NCI-H1436 treated with DMSO at 0.1 percent for 48 hours (cell line): ENCODE measurements at places on chromosomes 1 and 21.

- DNase-seq: no peak
Observed at GRCh38 chr1:240341365-240342250, 249.9 kb downstream of the FMN2 start.

DNA sequence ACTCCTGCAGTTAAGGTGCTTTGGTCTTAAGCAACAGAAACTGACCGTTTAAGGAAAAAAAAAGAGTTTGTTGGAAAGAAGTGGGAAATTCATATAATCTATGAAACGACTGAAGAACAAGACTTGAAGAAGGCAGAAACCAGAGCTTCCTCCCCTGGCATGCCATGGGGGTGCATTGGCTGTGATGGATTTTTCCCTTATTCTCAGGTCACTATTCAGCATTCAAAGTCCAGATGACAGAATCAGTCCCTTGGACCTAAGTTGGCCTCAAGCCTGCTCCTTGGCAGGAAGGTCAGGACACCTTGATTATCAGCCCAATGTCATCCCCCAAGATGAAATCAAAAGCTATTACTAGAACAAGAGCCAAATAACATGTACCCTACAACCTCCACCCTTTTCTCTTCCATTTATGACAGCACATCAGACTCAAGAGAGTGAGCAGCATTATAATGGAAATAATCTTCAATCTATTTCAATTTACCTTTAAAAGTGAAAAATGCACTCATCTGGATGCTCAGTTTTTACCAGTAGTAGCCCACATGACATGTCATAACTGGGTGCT lies 15.8 kb upstream of the TMEM9 start:
- DNase-seq: no peak

- no peak for DNase-seq
Observed at GRCh38 chr1:226892524-226892875, 22.1 kb downstream of the PSEN2 start.

GRCh38 chr1:178275553-178275952 lies 181.6 kb downstream of the RASAL2 start:
- DNase-seq: no peak

- DNase-seq: no peak
Observed at GRCh38 chr21:34722684-34723300, 54.0 kb downstream of the CLIC6 start.

GRCh38 chr1:205262731-205263171 lies 35.0 kb downstream of the TMCC2 start:
- DNase-seq: no peak

DNA sequence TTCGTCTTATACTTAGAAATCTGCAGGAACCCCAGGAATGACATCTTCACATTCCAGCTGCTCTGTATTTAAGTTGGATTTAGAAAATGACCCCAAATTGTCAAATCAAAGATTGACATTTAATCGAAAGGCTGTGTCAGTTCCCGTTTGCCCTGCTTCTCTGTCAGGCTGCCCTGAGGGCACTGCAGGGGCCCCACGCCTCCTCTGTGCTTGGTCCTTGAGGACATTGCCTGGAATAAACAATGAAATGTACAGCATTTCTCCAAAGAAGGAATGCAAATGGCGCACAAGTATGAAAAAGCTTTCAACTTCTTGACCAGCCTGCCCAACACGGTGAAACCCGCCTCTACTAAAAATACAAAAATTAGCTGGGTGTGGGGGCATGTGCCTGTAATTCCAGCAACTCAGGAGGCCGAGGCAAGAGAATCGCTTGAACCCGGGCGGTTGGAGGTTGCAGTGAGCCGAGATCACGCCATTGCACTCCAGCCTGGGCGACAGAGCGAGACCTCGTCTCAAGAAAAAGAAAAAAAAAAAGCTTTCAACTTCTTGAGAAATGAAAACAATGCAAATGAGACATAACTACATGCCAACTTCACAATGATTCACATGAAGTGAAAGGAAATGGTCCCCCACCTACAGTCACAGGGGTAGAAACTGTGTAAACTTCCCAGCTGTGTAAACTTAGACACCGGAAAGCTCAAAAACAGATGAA lies 3.0 kb downstream of the TMPRSS3 start:
- no peak for DNase-seq

DNA sequence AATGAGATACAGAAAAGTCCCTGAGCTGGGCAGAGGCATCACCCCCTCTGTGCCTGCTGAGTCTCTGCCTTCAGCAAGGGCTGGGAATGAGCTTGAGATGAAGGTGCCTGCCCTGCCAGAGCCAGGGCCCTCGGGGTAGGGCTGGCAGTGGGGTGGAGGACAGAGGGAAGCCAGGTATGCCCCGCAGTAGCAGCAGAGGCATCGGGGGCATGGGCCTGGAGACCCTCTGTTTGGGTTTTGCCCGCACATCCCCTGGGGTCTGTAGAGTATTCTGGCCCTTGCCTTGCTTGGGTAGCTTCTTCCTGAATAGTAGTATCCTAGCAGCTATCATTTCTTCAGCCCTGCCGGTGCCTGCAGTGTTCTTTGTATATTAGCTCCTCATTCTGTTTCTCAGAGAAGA lies 33.0 kb downstream of the QSOX1 start:
- DNase-seq: no peak

GRCh38 chr21:29312981-29313380 lies 14.3 kb downstream of the BACH1 start:
- no peak for DNase-seq

DNA sequence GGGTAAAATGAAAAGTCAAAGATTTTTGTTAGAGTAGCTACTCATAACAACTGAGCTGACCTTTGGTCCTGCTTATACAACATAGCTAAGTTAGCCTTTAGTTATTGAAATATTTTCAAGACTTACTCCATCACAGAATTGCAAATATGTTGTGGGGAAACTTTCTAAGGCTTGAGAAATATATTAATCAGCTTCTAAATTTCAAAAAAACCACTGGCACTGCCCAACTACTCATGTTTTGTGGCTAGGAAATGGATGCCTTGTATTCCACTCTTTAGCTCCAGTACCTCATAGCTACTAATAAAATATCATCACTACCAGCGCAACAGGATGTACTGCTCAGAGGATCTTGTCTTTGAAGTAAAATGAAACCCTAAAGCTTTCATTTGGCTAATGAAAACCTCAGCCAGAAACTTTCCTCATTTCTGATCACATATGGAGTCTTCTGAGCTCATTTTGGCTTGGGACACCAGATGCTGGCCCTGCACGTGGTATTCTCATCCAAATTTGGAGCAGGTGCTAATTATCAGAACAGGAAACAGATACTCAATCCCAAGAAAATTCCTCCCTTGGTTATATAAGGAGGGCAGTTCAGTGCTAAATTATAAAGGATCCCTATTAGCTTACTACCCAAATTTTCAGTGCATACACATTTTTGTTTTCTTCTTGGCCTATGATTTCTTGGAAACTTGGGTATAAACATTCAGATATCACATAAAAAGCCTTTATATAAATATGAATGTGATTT lies 690.7 kb downstream of the ADGRL2 start:
- no peak for DNase-seq

- DNase-seq: no peak
Observed at GRCh38 chr1:83509301-83509781, 489.6 kb downstream of the TTLL7 start.

DNA sequence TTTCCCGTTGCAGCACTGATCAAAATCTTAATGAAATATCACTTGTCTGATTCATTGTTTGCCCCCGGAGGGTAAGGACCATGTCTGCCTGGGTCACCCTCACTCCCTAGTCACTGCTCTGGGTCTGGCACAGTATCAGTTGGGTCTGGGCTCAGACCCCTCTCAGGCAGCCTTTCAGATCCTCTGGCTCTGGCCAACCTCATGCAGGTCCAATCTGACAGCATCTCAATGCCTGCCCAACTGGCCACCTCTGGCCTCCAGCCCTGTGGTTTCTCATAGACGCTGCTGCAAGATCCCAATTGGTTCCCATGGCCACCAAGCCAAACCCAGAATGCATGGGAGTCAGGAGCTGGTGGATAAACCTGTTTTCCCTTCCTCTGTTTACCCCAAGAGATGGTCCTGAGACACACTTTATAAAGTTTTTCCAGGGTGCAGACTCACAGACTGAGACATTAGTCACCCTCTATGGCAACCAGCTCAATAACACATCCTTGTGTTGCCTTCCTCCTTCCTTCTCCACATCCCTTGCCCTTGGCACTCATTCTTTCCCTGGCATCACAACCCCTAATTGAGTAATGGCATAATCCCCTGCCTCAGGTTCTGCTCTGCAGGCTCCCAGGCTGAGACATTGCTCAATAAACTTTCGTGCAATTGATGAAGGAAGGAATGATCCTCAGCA lies 199.2 kb downstream of the GRIK3 start:
- DNase-seq: no peak

DNA sequence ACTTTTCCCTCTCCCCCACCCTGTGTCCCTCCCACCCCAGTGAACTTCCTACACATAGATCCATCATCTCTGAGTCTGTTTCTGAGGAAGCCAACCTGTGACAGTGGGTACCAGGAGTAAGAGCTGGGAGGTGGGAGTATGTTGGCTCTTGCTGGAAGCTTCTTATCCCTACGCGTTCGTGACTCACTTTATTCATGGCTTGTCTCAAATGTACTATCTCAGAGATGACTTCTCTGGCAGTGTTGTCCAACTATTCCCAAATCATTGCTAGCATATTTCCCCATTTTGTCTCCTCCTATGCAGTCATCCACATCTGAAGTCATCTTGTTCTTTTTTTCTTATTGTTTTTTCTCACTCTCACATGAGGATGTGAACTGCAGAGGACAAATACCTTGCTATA lies 88.0 kb downstream of the HIVEP3 start:
- no peak for DNase-seq

DNA sequence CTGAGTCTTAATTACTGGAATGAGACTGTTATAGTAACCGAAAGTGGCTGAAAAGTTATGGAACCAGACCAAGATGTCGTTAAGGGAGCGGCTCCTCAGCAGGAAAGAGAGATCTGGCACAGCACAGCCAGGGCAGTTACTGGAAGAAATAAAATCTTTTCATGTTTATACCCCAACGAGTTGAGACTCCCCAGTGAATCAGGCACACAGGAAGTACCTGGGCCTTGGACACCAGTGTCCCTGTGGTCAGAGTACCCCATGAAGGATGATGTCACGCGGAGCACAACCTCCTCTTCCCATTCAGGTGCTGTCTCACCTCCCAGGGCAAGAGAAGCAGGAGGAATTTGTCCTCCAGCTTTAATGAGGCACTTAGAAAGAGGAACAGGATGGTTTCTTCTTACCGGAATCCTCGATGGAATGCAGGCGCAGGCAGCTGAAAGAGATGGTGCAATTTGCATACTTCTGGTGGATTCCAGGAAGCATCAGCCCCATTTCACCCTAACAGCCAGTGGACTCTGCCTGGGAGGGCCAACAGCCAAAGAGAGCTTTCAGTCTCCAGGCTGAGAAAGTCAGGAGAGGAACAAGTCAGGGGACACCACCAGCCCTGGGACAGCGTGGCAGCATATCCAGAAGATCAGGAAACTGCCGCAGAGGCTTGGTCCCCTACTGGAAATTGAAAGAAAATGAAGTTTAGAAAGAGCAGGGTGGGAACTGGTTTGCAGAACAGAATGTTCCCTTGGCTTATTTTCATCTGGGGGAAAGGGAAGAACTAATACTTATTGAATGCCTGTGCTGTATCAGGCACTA lies 35.9 kb upstream of the CTTNBP2NL start:
- DNase-seq: no peak

GRCh38 chr1:150551784-150552127 lies 2.5 kb downstream of the ADAMTSL4 start:
- DNase-seq: no peak

DNA sequence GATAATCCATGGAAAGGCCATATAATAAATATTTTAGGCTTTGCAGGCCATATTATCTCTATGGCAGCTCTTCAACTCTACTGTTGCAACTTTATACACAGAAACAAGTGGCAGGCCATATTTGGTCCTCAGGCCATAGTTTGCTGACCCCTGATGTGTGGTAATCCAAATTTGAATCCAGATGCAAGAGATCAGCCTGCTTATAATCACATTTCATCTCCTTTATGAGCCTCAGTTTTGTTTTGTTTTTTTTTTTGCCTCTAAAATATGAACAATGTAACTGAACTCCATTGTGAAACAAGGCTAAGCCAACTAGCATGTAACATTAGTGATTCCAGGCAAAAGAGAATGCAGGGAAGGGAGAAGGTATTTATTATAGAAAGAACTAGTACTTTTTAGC lies 81.6 kb downstream of the PRKAA2 start:
- DNase-seq: no peak

GRCh38 chr1:14810595-14811361 lies 212.3 kb downstream of the KAZN start:
- no peak for DNase-seq

- DNase-seq: no peak
Observed at GRCh38 chr1:40281853-40282252, 23.8 kb downstream of the ZMPSTE24 start.

DNA sequence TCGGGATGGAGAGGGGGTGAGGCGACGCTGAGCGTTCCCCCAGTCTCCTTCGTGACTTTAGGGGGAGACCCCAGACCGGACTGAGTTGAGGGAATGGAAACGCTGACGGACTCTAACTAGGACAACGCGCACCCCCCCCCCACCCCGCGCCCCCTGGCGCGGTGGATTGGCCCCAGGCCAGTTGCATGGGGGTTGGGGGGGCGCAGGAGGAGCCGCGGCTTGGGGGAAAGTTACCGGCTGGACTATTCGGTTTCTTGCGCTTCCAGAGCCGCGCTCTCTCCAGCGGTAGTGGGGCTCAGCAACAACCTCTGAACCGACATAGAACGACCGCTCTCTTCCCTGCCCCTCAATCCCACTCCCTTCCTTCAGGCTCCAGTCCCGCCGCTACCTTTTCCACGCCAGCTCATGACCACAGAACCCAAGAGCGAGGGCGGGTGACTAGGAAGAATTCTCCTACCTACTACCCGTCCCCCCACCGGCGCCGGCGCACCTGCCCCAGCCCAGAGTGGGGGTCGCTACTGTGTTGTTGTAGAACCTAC lies 694 bp downstream of the ZBTB7B start:
- DNase-seq: no peak

DNA sequence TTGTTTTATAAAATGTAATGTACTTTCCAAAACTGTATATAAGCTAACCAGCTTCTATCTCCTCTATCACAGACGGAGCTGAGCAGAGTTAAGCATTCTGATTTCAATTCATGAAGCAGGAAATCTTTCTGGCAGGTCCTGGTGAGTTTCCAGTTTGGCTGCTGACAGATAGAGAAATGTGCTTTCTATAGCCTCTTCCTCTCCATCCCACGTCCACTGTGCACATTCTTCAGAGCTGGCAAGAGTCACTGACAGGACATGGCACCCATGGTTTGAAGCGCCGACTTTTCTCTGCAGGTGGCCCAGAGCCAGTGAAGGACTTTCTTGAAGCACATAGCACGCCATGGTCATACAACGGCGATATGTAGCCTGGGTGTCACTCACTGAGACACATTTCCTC lies 52.3 kb upstream of the POU2F1 start:
- no peak for DNase-seq

DNA sequence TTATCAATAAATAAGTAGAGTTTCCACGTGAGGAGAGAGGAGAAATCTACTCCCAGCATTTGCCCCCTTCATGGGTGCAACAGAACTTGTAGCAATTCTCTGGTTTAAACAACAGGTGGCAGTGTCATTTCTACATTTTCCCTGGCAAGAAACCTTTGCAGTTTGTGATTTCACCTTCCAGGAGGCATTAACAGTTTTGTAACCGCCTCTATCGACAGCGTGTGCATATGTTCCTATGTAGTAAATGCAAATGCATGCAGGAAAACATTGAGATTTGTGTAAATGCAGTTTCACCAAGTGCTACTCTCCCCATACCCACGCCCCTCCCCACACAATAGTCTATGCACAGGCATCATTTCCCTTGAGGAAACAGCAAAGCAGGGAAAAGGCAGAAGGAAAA lies 494.7 kb downstream of the SMYD3 start:
- peak; percentile 43 for DNase-seq
